T-helper 1 cell (primary cell): ENCODE measurements at places on chromosomes 16 and 17.

DNA sequence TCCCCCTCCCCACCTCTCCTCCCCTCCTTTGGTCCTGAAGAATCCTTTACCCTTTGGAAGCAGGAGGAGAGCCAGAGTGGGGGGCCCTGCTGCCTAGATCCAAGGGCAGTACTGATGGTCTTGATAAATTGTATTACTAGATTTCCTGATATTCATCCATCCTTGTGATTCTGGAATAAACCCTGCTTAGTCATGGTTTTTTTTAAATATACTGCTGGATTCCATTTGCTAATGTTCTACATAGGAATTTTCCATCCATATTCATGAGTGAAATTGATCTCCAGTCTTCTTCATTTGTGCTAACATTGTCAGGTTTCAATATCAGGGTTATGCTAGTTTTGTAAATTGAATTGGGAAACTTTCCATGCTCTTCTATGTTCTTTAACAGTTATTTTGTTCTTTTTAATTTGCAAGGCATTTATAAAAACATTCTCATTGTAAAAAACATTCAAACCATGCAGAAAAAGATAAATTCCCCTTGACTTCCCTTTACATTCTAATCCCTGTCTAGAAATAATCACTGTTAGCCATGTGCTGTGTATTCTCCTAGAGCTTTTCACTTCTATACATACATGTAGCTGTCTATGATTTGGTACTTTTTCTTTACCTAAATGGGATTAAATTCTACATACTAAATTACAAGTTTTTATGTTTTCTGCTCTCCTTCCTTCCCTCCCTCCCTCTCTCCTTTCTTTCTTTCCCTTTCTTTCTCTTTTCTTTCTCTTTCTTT is 56.7 kb downstream of the CCDC42 start:
- no peak for DNase-seq

DNA sequence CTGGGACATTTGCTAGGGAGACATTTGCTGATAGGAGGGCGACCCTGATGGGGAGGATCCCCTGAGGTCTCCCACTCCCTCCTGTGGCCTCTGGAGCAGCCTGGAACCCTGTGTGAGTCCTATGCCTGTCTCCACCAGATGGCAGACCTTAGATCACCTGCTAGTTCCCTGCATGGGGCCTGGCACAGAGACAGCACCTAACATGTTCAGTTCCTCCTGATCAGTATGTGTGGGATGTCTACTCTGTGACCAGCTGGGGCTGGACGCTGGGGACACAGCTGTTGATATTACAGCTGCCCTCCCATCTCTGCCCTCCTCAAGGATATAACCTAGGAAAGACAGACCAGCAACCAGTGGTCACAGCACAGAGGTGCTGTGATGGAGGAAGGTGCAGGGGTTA is 1.1 kb upstream of the ADCY7 start:
- DNase-seq = no peak

DNA sequence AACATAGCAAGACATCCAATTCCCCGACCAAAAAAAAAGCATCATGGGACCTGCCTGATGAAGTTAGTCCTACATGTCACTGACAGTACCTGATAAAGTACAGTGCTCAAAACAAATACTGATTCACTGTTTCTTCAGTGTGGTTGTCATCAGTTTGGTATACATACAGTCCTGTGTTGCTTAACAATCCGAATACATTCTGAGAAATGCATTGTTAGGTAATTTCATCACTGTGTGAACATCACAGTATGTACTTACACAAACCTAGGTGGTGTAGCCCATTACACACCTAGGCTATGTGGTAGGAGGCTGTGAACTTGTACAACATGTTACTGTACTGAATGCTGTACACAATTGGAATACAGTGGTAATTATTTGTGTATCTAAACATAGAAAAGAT is 19.0 kb upstream of the FA2H start:
- no peak for DNase-seq

GRCh38 chr16:73692861-73693260 is 603.8 kb upstream of the PSMD7 start:
- no peak for DNase-seq

GRCh38 chr17:77882481-77883212 is 75.9 kb upstream of the TNRC6C start:
- DNase-seq = peak; percentile 79

DNA sequence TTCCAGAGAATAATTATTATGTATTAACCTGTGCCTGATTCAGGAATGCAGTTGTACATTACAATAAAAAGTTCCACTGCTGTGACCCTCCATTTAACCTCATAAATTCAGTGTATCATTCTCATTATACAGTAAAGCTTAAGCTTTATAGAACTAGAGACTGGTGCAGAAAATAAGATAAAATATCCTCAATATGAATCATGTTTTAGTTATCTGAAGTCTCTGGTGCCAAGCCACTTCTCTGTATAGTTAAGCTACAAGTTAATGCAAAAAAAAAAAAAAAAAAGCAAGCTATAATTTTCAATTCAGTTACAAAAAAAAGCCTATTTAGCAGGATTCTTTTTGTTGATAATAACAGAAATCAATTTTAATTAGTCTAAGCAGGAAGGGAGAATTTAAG is 22.4 kb upstream of the SMIM36 start:
- DNase-seq = no peak

DNA sequence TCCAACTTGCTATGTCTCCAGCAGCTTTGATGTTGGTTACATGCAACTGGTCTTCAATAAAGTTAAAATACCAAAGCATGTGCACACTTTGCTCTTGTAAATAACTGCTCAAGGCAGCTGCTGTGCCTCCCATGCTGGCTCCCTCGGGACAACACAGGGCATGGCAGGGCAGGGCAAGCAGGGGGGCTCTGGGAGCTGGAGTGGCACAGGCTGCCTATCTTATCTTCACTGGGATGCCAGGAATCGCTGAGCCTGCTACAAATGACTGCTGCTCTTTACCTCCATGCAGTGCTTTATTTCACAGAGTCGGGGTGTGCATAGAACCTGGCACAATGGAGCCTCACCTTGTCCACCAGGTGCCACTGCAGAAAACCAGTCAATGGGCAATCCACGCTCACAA is 21.8 kb downstream of the PEMT start:
- no peak for DNase-seq
